Pancreas (tissue), 10 donors: ENCODE measurements at places on chromosomes 2 and 18.

DNA sequence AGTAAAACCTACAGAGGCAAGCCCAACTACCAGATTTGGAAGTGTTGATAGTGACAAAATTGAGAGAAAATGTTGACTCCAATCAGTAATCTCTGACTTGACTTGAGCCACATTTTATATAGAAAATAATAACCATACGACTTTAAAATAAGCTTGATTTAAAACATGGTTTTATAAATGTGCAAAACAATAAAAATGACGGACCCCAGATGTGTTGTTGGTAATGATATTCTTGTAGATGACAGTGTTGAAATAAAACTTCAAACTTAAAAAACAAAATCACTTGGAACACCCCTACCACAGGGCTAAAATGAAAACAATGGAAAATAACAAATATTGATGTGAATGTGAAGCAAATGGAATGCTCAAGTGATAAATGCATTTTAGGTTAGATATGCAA, 188.1 kb downstream of the SRBD1 start:
- no peaks in the 10 kb centered on the region for H3K4me1 ChIP-seq
- H3K4me3 ChIP-seq: no peak overlapping the region

- no peaks in the 10 kb centered on the region for H3K4me1 ChIP-seq
- H3K4me3 ChIP-seq: no peak overlapping the region
- no peaks in the 10 kb centered on the region for H3K27me3 ChIP-seq
- H3K27ac ChIP-seq: no peak overlapping the region
- DNase-seq: no peak
These were observed 42.2 kb downstream of the UPP2 start for GRCh38 chr2:158143703-158144360.

DNA sequence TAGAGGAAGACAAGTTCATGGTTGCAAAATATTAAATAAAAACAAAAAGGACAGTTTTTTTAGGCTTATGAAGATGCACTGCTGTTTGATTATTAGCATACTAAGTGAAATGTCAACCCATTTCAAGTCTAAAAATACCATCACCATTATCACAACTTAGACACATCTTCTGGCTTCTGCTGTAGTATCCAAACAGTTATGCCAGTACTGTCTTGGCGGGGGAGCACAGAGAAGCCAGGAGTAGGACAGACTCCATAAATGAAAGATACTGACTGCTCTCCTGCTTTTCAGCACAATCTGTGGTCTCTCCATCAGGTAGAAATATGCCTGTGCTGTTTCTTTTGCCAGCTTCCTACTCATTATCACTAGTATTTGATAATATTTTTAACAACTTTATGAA, 179.2 kb upstream of the DSEL start:
- H3K27ac ChIP-seq: no peak overlapping the region
- H3K4me1 ChIP-seq: no peaks in the 10 kb centered on the region
- no peaks in the 10 kb centered on the region for H3K36me3 ChIP-seq
- no peaks in the 10 kb centered on the region for H3K27me3 ChIP-seq
- H3K4me3 ChIP-seq: no peak overlapping the region

DNA sequence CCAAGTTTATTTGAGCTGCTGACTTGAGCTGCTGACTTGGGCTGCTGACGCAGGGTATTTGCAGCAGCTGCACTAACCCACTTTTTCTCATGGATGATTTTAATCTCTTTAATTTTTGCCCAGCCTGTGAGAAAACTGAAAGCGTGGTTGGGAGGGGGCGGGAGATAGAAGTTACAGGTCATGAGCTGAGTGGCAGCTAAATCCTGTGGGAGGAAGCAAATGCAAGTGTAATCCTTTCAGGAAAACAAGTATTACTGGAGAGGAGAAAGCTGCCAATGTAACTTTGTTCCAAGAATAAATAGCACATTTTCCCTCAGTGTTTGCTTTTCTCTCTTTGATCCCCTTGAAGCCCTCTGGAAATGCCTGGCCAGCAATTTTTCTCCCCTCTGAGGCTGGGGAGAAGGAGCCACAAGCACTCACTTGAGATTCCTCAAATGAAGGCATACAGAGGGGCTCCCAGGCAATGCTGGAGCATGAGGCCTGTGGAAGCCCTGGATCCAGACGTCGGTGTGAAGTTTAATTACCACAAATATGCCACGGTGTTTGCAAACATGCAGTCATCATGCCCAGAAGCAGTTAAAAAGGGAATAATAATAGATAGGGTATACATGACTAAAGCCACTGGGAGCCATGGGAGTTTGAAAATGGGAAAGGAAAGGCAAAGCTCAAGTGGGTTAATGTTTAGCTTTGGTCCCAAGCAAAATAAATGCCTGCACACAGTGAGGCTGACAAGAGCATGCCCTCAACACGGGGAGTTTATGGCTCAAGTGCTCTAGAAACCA, 10.4 kb upstream of the EVA1A start:
- no peak overlapping the region for H3K4me3 ChIP-seq
- H3K27me3 ChIP-seq: no peaks in the 10 kb centered on the region
- peak overlapping the region; percentile 90 for H3K27ac ChIP-seq
- no peaks in the 10 kb centered on the region for H3K36me3 ChIP-seq

DNA sequence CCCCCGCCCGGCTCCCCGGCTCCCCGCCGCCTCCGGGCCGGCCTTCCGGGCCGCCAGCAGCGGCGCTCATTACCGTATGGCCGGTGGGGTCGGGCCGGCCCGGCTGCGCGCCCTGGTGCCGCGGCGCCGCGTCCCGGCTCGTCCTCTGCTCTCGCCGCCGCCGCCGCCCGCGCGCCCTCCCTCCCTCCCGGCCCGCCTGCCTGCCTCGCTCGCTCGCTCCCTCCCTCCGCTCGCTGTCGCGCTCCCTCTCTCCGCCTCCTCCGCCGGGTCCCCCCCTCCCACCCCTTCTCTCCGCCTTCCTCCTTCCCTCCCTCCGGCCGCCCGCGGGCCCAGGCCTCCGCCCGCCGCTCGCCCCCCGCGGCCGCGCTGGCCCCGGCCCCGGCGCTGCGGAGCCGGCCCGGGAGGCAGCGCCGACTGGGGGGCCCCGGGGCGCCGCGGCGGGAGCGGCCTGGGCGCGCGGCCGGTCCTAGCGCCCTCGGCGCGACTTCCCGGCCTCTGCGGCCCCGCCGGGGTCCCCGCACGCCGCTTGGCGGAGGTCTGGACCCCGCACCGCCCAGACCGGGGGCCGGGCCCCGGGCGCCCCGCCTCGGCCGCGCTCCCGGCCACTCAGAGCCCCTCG, at the start of gene DNMT3A:
Gene DNMT3A, minus strand, starts transcription at position 173 of the 619 bp plus-strand sequence. CDS start 27,941 bp downstream, outside the sequence.
- DNase-seq: peak; percentile 74
- peak within 1 kb of the TSS; percentile 61 for H3K27ac ChIP-seq
- H3K4me1 ChIP-seq: no peaks in the 10 kb centered on the region
- no peaks in the 10 kb centered on the region for H3K27me3 ChIP-seq
- peak within 1 kb of the TSS; percentile 72 for H3K4me3 ChIP-seq

- no peak for DNase-seq
- no peak overlapping the region for H3K4me3 ChIP-seq
- H3K36me3 ChIP-seq: no peaks in the 10 kb centered on the region
These were observed 159.3 kb downstream of the PID1 start for GRCh38 chr2:229111744-229112143.

GRCh38 chr2:26666671-26667070, 25.5 kb upstream of the CIB4 start:
- H3K27me3 ChIP-seq: no peaks in the 10 kb centered on the region
- no peaks in the 10 kb centered on the region for H3K36me3 ChIP-seq
- no peak overlapping the region for H3K4me3 ChIP-seq
- no peak for DNase-seq

DNA sequence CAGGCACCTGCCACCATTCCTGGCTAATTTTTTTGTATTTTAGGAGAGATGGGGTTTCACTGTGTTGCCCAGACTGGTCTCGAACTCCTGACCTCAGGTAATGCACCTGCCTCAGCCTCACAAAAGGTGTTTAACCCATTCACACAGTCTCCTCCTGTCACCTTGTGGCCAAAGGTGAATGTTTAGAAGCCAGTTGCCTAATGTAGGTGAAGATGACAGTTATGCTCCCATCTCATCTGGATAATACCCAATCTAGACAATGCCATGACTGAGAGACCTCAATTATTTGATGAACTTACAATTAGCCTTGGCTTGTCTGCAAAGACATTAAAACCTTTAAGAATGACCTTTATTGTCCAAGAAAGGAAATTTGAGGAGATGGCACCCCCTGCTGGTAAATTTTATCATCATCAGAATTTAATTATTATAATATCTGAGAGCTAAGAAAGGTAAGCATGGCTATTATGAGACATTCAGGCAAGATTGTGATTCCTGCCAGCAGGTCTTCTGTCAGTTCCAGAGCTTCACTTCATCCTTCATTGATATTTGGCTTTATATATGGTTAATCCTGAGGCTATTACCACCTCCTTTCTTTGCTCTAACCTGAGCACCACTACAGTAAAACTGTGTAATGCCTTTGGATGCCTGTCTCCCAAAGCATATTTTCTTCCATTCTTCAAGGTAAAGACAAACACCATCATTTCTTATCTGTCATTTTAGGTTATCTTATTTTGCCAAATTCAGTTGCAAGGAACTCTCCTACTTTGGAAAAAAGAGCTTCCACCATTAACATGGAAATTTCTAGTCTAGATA, 117.6 kb downstream of the FAM124B start:
- H3K27ac ChIP-seq: no peak overlapping the region
- no peaks in the 10 kb centered on the region for H3K36me3 ChIP-seq
- H3K4me1 ChIP-seq: no peaks in the 10 kb centered on the region
- H3K27me3 ChIP-seq: no peaks in the 10 kb centered on the region
- DNase-seq: no peak

GRCh38 chr2:157438863-157439823, 4.7 kb downstream of the CYTIP start:
- H3K27ac ChIP-seq: peak overlapping the region; percentile 60
- no peaks in the 10 kb centered on the region for H3K27me3 ChIP-seq
- no peak overlapping the region for H3K4me3 ChIP-seq
- no peaks in the 10 kb centered on the region for H3K36me3 ChIP-seq

DNA sequence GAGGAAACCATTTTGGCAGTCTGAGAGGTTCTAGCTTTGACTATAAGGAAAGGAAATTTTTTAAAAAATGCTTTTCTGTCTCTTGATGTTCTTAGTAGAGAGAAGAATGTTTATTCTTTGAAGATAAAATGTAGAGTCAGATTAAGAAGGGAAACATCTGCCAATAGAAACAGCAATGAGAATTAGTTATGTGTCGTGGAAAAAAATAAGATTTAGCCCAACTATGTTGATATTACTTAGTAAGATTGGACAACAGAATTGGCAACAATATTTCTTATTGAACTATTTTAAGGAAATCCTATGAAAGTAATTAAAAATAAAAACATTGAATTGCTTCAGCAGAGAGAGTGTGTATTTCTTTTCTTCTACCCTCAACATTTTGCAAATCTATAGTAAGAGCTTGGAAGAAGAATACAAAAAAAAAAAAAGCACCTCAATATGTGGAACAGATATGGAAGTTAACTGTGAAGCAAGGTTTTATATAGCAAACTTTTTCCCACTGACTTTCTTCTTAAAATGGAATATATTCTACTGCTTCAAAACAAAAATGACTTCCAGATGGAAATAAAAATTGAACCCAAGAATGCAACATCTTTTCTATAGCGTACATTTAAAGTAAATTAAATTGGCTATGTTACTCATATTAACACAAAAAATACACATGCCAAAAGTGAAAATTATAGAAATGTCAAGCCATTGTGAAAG, 177.9 kb downstream of the FAM124B start:
- H3K4me1 ChIP-seq: no peaks in the 10 kb centered on the region
- no peaks in the 10 kb centered on the region for H3K36me3 ChIP-seq
- no peak for DNase-seq
- H3K4me3 ChIP-seq: no peak overlapping the region
- H3K27me3 ChIP-seq: no peaks in the 10 kb centered on the region

DNA sequence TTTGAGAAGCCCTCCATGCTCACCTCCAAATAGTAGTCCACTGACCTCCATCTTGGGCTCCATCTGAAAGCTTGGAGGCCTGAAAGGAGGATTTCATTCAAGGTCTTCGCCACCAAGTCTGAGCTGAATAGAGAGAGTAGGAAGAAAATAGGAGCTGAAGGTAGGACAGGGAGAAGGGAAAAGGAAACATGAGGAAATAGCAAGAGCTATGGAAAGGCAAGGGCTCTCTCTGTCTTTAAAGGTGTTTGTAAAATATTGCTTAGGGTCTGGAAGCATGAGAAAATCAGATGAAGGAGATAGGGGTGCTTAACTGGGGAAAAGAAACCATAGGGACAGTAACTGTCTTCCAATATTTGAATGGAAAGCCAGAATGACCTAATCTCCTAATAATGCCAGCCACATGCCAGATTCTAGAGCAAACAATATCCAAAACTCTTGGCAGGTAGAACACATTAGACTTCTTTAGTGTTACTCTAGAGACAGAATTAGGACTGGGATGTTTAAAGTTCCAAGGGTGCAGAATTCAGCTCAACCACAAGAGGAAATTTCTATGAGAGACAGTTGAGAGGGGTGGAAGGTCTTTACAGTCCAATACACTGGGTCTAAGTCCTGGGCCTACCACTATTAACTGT, 67.4 kb downstream of the NAB1 start:
- H3K4me1 ChIP-seq: no peaks in the 10 kb centered on the region
- no peak for DNase-seq
- H3K36me3 ChIP-seq: no peaks in the 10 kb centered on the region
- H3K27ac ChIP-seq: no peak overlapping the region
- no peaks in the 10 kb centered on the region for H3K27me3 ChIP-seq

DNA sequence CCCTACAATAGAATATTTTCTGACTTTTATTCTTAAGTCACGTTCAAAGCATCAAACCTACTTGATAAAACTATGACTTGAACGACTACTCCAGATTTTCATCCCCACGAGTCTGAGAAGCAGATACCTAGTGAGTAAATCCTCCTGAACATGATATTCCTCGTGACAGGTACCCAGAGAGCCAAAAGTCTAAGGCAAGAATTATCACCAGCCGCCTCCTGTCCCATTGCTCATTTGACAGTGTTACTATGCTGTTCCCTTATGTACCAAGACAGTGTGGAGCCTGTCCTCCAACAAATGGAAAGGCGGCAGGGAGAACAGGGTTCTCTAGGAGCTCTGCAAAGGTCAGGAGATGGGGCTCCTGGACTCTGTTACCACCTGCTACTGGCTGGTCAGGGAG, 8.3 kb upstream of the ALPK2 start:
- H3K4me1 ChIP-seq: no peaks in the 10 kb centered on the region
- no peaks in the 10 kb centered on the region for H3K36me3 ChIP-seq
- DNase-seq: no peak
- H3K4me3 ChIP-seq: no peak overlapping the region
- H3K27ac ChIP-seq: no peak overlapping the region

DNA sequence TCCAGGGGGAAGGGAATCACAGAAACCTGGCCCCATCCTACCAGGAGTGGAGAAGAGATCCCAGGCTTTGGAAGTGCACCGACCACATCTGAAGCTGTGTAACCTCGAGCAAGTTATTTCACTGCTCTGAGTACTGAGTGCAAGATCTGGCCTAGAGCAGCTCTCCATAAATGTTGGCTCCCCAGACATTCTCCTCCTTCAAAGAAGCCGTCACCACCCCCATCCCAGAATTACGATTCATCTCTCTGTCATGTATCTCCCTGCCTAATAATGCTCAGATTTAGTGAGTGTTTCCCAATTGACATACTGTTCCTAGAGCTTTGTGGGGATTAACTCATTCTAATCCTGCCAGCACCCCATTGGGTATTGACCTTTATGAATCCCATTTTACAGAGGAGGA, 51.7 kb downstream of the TNS1 start:
- no peaks in the 10 kb centered on the region for H3K36me3 ChIP-seq
- H3K4me3 ChIP-seq: no peak overlapping the region
- H3K27ac ChIP-seq: no peak overlapping the region
- H3K27me3 ChIP-seq: no peaks in the 10 kb centered on the region
- DNase-seq: no peak
- peaks cover 26% of the 10 kb centered on the region for H3K4me1 ChIP-seq

GRCh38 chr18:56541793-56542192, 96.6 kb downstream of the TXNL1 start:
- H3K27ac ChIP-seq: no peak overlapping the region
- H3K27me3 ChIP-seq: no peaks in the 10 kb centered on the region
- DNase-seq: no peak
- H3K4me3 ChIP-seq: no peak overlapping the region
- H3K36me3 ChIP-seq: no peaks in the 10 kb centered on the region
